ENCODE measurements at places on chromosomes 2 and 18.

- DNase-seq, result no peak
These were observed 260.3 kb downstream of the HDAC4 start for GRCh38 chr2:239140346-239141020.

DNA sequence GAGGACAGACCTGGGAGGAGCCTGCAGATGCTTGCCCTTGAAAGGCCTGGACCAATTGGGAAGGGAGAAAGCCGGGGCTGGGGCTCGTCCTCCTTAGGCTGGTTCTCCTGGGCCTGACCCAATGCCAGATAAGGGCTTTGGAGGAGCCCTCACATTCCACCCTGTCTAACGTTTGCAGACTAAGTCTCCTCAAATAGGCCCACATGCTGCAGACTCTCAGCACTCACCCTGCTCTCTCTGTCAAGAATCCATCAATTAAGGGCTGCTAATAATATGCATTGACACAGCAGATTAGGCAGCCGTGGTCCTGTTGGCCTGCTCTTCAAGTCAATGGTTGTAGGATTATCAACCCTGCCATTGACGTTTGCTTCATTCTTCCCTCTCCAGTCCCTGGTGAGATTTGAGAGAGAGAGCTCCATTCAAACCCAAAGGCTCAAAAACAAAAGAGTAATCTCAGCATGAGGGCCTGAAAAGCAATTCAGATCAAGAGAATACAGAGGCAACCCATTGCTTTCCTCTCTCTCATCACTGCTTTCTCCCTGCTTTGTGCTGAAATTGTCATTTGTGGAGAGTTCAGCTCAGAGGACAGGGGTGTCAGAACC, 167.6 kb downstream of the INSIG2 start:
- DNase-seq, result no peak

GRCh38 chr18:13394801-13395200, 176.2 kb downstream of the LDLRAD4 start:
- DNase-seq, result no peak

DNA sequence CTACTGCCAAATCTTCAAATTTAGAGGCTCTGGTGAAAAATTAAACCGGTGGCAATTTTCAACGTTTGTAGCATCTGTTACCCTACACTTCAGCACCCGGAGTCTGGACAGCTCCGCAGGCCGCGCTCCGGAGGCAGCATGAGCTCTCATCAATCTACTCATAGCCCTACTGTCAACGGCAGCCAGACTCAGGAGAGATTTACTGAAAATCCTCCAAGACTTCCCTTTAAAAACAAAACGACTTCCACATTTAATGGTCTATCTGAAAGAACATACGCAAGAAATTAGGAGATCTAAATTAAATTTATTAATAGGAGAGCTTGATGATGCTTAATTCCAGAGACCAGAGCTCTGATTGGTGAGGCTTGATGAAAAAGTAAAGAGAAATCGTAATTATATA, 970 bp upstream of the ADCYAP1 start:
- no peak for DNase-seq

DNA sequence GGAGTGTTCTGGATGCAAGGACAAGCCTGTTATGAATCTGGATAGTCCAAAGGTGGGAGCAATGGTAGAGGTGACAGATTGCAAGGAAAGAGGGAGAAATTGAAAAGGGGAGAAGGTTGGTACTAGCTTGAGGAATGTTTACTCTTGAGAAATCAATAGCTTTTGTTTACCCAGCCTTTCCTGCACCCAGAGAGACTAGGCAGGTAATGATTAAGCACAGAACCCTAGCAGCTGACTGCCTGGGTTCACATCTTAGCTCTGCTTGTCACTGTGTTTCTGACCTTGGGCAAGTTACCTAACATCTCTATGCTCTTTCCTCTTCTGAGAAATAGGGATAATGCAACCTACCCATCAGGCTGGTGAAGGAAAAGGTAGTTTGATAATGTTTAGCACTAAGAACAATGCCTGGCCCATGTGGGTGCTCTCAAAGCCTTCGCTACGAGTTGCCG, 178.6 kb downstream of the MGAT5 start:
- no peak for DNase-seq

DNA sequence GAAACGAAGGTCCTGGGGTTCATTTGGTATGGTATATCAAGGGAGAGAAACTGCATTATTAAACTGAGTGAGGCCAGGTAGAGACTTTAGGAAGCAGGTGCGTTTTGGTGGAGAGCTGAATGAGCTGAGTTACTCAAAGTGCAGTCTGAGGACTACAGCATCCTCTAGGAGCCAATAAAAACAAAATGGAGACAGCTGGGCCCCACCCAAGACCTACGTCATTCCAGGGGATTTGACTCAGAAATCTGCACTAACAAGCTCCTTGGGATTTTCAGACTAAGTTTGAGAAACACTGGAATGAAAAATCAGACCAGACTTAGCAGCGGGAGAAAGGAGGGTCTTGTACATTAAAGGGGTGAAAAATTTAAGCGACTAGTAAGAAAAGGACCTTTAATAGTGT, 131.5 kb downstream of the UXS1 start:
- DNase-seq, result no peak

DNA sequence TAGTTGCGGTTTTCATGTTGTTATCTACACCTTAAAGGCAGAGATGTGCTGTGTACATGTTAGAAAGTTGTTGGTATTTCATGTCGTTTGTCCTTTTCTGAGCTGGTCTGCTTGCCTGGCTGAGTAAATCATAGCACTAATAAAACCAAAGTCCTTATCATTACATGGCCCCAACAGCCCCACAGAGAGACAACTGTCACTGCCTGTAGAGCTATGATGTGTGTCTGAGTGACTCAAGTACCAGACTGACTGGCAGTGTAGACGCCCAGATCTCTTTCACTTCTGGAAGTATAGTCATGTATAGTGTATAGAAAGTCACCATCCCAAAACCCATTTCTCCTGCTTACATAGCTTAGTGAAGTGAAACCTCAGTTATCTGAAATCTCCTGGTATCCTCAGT, 4.3 kb downstream of the SOCS6 start:
- no peak for DNase-seq

DNA sequence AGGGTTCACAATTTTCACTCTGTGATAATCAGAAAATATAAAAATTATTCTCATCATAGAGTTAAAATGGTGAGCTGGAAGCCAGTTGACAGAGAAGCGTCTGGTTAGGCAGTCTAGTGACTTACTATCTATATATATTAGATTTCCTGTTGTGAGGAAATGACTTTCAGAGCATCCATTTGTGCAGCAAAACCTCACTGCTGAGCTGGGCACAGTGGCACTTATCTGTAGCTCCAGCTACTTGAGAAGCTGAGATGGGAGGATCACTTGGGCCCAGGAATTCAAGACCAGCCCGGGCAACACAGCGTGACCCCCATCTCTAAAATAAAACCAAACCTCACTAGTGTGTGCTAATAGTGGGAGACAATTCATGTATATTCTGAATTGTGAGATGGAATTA, 7.2 kb upstream of the KIAA2012 start:
- DNase-seq, result no peak
